ENCODE measurements at places on chromosomes 12 and 14.

DNA sequence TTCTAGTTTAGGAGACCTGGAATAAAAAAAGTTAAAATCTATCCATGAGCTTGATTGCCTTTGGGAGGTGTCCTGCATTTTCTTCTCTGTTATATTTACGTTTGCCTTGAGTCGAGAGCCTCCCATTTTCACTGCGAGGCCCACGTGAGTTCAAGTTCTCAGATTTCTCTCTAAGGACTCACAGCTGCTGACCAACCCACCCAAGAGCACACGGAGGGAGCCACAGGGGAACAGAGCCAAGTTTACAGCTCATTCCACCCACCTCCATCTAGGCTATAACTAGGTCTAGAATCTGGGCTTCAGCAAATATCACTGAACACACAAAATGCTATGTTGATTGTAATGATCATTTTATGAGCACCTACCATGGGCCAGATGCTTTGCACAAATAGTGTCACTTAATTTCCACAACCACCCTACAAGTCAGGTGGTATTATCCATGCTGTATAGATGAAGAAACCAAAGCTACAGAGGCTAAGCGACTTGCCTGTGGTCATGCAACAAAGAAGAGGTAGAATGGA is 16.7 kb downstream of the ALDH1L2 start:
- DNase-seq = no peak

- no peak for DNase-seq
These were observed 29.8 kb downstream of the GPRC5D start for GRCh38 chr12:12922191-12922616.

DNA sequence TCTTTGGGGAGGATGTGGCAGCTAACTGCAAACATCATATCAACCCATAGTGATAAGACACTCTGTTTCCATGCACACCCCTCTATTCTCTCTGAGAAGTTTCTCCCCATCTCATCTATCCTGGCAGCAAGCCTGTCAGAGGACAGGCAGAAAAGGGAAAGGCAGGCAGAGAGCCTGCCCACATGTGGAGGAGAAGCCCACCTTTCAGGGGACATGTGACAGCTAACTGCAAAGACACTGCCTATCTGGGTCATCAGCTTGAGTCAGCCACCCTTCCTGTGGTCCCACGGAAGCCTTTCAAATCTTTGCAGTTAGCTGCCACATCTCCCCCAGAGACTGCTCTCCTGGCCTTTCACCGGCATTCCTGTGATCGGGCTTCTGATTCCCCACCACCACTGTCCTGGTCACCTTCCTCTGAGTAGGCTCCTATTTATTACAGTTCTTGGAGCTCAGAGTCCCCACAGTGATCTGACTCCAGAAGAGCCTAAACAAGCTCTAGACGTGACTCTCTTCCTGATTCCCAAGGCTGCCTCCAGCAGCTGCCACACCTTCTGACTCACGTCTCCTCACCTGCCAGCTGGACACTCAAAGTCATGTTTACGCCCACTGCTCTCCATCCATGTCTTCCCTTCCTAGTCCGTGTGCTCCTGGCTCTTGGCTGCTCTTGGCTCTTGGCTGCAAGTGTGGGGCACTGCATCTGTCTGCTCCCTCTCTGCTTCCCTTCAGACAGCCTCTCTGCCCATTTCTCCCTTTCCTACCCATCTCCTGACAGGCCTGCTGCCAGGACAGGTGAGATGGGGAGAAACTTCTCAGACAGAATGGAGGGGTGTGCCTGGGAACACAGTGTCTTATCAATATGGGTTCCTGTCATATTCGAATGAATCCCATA is 7.5 kb upstream of the KRT1 start:
- DNase-seq = no peak

- no peak for DNase-seq
These were observed 66.7 kb downstream of the NTN4 start for GRCh38 chr12:95723693-95724384.

DNA sequence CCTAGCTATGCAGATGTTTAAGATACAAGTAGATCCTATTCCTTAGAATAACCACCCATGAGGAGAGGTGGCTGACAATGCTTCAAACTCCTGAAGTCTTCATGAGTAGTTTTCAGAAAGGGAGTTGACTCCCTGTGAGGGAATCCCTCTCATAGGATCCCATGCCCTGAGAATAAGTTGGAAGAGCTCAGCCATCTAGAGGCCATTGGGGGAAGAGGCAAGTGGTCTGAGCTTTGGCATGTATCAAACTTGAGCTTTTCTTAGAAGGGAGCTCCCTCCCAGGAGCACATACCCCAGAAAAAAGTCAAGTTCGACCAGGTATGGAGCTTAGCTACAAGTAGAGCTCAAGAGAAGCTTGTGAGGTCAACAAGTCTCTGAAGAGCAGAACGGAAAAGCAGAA is 165.7 kb upstream of the RBM19 start:
- no peak for DNase-seq

- no peak for DNase-seq
These were observed at the start of gene HOXC4 for GRCh38 chr12:54053751-54054741. Gene HOXC4 (plus strand): TSS chr12:54053835. CDS start chr12:54053923, 88 bp downstream.

DNA sequence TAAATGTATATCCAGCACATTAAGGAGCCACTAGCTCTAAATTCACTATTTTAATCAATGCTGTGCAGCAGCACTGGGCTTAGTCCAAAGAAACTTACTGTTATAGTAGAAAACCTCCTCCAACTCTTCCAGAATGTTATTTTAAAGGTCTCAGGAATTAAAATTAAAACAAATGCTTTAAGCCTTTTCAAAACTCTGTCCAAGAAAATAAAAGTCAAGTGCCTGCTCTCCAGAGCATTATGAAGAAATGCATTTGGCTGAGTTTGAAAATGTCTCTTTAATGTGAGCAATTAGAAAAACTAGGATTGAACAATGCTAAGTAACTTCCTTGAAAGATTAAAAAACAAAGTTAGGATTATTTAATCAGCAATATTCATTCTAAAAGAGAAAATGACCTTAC is 322.4 kb upstream of the DCN start:
- no peak for DNase-seq

DNA sequence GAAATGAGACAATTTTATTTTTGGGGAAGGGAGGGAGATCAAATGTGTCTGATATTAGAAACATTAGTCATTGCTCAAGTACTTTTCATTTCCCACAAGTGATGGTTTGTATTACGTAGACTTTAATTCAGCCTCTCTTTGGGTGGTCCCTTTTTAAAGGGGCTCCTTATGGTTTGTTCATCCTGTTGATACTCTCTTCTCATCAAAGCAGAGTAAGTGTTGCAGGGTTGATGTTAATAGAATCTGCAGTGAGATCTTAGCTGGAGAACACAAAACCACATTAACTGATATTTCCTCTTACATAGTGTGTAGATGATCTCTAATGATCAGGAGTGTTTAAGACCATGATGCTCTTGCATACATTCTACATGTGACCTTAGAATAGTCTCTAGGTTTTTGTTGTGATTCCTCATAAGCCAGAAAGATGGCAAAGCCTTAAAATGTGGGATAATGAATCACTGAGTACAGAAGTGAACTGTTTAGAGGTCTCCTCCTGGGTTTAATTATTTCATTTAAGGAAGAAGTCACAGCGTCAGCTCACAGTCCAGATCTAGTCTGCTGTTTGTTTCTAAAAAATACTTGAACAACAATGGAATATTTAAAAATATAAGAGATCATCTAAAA is 87.4 kb upstream of the PTPRR start:
- no peak for DNase-seq

- DNase-seq = no peak
These were observed 34.7 kb downstream of the TBX5 start for GRCh38 chr12:114371250-114371649.

DNA sequence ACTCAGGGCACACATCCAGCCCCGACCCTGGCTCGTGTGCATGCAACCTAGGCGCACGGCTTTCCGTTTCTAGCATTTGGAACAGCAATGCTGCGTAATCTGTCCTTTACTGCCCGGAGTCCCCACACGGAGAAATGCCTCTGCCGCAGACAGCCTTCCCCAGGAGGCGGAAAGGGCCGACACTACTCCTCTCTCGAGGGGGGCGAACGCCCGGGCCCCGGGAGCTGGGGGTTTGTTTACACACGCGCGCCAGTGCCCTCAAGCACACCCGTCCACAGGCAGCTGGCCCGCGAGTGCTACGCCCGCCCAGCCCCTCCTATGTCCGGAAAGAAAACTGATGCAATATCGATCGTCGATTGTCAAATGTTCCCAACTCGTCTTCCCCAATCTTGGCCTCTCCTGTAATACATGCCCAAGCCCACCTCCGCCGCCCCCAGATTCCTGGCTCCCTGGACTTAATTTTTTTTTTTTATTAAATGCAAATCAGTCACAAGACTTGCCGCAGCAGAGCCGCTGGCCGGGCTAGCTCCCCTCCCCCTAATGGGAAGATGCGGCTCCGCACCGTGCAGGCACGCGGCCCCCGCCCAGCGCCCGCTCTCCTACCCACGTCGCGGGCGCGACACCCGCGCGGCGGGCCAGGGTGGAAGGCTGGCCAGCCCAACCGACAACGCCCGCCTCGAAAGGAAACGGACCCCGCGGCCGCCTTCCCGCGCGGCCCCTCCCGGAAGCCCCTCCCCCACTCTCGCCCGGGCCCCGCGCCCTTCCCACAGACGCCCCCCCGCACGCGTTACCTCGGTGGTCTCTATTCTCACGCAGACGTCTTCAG is 642 bp downstream of the SLC38A2 start:
- DNase-seq = peak; percentile 57
